ENCODE measurements at places on chromosomes 1 and 21.

DNA sequence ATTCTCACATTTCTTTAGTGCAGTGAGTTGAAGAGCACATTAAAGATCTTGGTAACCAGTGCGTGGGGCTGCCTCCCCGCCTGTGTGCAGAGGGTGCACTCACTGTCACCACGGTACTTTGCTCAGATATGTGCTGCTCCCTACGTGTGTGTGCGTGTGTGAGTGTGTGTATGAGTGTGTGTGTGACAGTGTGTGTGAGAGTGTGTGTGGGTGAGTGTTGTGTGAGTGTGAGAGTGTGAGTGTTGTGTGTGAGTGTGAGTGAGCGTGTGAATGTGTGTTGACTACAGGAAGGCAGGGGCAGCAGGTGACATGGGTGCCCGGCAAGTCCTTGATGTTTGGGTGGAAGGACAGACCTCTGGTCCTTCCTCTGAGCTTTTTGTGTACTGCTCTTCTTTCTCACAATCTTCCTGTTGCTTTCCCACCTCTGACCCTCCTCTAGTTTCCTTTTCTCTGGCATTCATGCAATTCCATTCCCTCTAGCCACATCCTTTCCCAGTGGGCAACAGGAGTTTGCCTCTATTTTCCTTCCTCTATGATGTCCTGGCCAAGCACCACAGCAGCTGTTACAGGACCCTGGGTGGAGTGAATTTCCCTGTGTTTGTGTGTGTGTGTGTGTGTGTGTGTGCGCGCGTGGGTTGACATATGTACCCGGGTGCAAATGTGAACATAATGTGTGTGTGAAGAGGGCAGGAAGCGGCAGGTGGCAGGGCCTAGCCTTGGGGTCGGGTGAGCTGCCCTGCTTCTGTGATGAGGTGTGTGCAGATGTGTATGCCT, 19.8 kb downstream of the LHX4 start:
- DNase-seq = no peak

DNA sequence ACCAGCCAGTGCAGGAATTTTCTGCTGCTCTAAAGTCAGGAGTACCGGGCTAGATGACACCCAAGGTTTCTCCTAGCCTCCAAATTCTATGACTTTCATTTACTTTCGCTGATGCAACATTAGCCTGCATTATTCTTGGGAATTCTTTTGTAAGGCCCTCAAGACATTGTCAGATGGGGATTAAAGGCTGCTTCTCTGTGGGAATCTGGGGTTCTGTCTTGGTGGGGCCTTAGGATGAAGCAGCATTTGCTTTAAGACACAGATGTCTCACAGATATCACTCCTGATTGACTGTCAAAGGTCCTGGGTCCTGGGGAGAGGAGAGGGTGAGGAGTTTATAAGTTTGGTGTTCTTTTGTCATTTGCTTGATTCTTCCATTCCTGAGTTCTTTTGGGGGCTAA, 11.6 kb downstream of the PKP1 start:
- no peak for DNase-seq

DNA sequence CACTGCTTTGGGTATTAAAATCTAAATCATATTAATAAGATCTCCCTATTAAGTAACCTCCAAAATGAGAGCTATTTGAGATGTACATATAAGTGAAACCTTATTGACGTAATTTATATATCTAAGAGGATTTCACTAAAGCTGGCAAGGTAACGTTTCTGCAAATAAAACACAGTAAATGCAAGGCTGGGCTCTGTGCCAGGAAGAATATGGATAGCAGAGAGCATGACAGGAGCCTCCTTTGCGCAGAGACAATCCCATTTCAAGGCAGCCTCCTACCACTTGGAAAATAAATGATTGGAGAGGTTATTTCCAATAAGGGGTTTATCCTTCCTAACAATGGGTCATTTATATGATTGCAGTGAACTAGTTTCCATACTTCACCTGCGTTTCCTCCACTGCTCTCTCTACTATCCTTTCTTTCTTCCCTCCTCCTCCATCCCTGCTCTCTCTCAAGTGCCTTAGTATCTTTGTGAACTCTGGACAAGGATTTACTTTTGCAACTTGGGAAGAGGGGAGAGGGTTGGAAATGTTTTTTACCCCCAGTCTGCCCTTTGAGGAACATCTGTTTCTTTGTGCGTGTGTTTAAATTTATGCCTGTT, 3.0 kb upstream of the NFIA start:
- no peak for DNase-seq

GRCh38 chr1:221786647-221787046, 44.8 kb upstream of the DUSP10 start:
- no peak for DNase-seq

- no peak for DNase-seq
Observed at GRCh38 chr1:197768014-197768805, 7.1 kb downstream of the DENND1B start.

GRCh38 chr1:177206831-177207355, 36.1 kb downstream of the BRINP2 start:
- DNase-seq = no peak

- no peak for DNase-seq
Observed at GRCh38 chr1:149916193-149916897, 1.3 kb downstream of the SV2A start.

- DNase-seq = no peak
Observed at GRCh38 chr21:38577887-38578286, 79.6 kb upstream of the ERG start.

DNA sequence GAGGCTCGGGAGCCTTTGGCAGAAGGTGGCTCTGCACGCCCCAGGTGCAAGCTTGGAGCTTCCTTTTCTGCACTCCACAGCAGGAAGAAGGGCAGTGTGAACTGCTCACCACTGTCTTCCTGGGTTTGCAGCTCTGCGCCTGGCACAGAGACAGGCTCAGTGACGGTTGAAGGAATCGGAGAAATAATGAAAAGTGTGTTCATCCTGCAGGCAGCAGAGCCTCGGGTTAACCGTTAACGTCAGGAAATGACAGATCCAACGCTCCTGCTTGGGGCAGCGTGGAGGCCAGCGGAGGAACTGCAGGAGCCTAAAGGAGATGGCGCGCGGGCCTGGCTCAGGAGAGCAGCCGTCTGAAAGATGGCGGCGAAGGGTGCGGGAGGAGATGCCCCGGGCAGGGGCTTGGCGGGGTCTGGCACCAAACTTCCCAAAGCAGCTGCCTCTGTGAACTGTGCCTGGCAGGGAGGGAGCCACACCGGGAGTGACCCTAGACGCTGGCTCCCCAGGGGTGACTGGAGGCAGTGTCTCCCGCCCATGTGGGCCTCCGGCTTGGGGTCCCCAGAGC, 10.9 kb upstream of the SAMD11 start:
- DNase-seq = no peak

DNA sequence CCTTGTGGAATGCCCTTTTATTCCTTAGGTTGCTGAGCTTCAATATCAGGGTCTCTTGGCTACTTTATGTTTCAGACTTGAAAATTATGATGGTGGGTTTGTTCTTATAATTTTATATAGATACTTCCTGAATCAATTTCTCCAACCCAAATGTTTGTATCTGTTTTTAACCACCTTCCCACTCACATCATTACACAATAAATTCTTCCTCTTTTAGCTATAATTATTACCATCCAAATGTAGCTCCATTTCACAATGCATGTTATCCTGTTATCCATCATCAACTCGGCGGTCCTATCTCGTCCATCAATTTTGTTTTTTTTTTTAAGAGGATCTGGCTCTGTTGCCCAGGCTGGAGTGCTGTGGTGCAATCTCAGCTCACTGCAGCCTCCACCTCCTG, 357.6 kb upstream of the ZP4 start:
- no peak for DNase-seq

GRCh38 chr21:38175306-38175705, 81.5 kb upstream of the KCNJ15 start:
- no peak for DNase-seq

DNA sequence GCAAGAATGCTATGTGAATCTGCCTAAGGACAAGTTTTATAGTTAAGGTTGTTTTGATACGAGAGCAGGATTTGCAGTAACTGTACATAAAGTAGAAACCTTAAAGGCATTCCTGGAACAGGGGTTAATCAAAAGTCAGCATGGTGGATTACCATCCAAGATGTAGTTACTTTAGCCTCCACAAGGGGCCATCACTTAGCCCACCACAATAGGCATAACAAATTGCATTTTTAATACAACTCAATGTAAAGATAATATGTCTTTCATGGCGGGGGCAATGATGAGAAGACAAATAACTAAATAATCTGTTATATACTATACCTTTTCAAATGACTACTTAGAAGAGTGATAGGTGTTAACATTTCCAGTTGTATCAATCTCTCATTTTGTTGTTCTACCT, 611.2 kb upstream of the ADGRL4 start:
- DNase-seq = no peak

DNA sequence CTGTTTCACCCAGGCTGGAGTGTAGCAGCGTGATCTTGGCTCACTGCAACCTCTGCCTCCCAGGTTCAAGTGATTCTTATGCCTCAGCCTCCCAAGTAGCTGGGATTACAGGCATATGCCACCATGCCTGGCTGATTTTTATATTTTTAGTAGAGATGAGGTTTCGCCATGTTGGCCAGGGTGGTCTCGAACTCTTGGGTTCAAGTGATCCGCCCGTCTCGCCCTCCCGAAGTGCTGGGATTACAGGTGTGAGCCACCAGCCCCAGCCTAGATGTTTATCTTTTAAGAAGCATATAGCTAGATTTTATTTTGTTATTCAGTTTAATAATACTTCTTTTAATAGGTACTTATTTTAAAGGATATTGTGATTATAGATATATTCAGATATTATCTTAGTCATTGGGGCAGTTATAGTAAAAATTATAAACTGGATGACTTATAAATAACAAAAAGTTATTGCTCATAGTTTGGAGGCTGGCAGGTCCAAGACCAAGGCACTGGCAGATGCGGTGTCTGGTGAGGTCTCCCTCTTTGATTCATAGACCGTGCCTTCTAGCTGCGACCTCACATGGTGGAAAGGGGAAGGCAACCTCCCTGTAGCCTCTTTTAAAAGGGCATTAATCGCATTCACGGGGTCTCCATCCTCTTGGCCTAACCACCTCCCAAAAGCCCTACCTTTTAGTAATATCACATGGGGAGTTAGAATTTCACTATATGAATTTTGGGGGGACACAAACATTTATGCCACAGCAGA, 3.1 kb upstream of the KCNE2 start:
- DNase-seq = no peak

GRCh38 chr1:173451981-173452380, 25.2 kb upstream of the PRDX6 start:
- DNase-seq = no peak

DNA sequence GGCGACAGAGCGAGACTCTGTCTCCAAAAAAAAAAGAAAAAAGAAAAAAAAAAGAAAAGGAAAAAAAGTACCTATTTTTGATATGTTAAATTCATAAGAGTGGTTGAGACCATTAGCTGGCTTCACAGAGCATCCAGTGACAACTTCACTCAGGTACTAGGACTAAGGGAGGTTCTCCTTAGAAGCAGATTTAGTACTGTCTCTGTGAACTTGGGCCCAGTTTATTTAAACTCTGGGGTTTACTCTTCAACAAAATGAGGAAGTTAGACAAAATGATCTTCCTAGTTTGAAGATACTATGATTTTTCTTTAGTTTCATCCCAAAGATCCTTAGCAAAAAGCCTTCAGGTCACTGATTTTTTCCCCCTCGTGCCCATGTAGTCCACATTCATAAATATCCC, 21.2 kb downstream of the MACO1 start:
- DNase-seq = no peak

- DNase-seq = no peak
Observed at GRCh38 chr1:119978018-119978505, 81.7 kb upstream of the ADAM30 start.

- DNase-seq = no peak
Observed at GRCh38 chr21:39188521-39189139, 5.4 kb upstream of the PSMG1 start.

- no peak for DNase-seq
Observed at GRCh38 chr1:205020466-205020865, 22.5 kb upstream of the CNTN2 start.

DNA sequence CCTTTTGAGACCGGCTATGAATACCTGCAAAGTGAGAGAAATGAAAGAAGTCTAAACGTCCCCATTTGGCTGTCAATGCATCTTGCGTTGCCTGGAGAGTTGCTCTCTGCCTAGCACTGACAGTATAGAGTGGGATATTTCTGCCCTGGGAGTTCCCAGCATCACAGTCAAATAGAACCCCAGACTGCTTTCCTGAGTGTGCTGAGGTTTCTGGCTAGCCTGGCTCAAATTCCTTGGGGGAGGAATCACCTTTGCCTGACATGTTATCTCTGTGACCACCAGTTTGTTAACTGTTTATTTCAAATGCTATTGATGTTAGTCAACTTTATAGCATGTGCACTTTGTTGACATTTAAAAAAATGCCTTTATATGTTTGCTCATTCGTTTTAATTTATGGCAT, 212.0 kb upstream of the FAM78B start:
- DNase-seq = no peak

DNA sequence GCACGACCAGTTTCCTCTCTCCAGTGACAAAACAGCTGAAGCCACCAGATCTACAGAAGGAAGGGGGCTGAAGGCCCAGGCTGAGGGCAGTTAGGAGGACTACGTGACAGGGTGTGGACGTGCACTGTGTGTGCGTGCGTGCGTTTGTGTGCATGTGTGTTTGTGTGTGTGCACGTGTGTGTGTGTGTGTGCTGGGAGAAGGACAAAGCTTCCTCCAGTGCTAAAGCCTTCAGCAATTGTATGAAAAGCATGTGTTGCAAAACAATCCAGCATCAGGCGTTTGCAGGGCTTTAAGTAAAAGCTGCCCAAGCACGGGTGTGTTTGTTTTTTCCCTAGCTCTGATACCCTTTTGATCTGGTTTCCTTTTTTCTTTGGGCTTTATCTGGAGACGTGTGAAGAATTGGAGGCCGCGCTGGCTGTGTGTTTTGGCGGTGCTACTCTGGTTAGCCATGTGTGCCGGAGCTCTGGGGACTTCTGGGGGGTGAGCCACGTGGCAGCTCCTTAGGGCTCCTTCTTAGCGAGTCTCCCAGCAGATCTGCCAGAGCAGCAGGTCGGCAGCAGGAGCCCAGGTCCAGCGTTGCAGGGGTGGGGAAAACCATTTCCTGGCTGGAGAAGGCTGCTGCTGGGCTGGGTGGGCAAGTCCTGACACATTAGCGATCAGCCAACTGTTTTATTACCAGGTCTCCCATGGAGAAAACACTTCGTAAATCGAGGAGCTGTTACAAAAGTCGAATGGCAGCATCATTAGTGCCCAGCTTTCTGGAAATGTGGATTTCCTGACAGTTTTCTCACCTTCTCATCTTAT, 73.4 kb downstream of the UCK2 start:
- DNase-seq = no peak

DNA sequence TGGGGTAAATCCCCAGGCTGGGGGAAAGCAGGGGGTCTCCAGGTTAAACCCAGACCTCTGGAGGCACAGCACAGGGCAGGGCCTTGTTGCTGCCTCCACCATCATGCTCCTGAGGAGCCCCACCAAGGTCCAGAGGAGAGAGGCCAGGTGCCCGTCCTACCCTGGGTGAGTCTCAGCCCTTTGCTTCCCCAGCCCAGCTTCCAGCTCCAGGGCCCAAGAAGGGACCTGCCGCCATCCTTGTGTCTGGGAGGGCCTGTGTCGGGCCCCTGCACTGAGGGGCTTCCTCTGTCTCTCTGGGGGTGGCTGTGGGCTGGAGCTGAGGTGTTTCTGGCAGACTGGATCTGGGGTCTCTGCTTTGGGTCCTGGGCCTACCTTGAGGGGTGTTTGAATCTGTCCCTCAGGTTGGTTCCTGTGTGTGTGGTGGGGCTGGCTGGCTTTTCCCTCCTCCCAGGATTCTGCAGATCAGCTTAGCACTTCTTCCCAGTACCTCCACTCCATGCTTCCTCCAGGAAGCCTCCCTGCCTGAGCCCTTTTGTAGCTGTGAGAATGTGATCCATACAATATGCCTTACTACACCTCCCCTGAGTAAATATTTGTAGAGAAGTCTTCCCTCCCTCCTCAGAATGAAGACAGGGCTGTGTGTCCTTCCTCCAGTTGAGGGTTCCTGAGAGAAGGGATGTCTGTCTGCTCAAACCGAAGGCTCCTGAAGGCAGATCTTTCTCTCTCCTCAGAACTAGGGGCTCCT, 6.2 kb downstream of the GPR3 start:
- no peak for DNase-seq

Data from stimulated activated CD4-positive, alpha-beta T cell treated with anti-CD3 and anti-CD28 coated beads, Interleukin-4, amount 100 ng/mL, for 24 hours (primary cell).